CD4-positive, alpha-beta memory T cell (primary cell): ENCODE measurements at places on chromosomes 12 and 14.

DNA sequence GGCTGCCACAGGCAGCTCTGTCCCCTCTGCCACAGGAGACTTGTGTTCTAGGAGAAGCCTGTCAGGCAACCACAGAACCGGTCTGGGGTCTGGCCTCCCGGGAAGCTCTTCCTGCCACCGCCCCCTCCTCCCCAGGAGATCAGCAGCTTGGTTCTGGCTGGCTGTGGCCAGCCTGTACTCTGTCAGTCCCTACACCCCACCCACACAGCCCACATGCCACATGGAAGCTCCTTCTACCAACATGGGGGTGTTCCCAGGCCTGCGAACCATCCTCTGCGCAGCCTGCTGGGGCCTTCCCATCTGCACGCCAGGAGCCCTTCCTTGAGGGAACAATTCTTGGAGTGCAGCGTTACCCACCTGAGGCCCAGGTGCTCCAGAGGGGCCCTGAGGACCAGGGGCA lies 16.8 kb downstream of the TMEM106C start:
- no peak for DNase-seq

GRCh38 chr12:99809909-99810308 lies 162.4 kb downstream of the GARIN6 start:
- DNase-seq, result no peak

- no peak for DNase-seq
Measured at GRCh38 chr14:44099743-44100488, 407.2 kb downstream of the FSCB start.

- DNase-seq, result no peak
Measured at GRCh38 chr12:113290506-113290905, 44.4 kb downstream of the SLC8B1 start.

DNA sequence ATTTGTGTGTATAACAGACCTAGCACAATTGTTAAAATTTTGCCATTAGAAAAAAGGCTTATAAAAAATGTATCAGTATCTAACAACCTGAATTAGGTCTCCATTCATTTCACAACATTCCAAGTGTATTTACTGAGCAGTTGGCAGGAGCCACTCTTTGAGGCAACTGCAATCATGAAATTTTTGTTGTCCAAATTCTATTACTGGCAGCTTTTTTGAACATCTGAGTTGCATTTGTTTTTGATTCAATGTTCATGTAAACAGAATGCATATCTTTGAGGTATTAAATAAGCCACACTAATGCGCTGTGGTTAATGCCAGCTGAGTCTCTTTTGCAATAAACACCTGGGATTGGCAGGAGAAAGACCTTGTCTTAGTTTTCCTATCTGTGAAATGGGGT lies 8.7 kb downstream of the KITLG start:
- no peak for DNase-seq

GRCh38 chr12:105736498-105736897 lies 402.3 kb downstream of the NUAK1 start:
- DNase-seq, result no peak

GRCh38 chr14:58747181-58747580 lies 109.4 kb downstream of the DACT1 start:
- DNase-seq, result no peak

DNA sequence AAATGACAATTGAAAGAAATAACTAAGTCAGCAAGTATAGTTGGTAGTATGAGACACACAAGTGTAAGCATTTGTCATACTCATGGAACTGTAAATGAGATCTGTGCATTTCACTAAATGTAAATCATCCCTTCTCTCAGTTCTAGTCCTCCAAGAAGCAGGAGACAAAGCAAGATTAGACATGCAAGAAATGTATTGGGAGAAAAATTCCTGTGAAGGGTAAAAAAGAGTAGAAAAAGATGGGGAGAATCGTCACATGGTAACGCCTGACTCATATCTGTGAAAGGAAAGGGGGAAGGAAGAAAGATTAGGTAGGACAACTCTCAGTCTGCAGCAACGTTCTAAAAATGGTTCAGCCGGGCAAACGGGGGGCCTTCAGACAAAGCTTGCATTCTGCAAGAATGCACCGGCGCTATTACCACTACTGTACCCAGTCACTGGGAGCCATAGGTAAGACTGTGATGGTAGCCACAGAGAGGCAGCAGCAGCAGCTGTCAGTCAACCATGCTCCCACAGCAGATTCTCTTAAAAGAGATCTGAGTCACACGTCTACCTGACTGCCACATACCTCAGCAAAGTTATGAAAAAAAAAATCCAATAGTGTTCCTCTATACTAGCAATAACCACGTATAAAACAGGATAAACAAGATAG lies 18.0 kb upstream of the RFX4 start:
- DNase-seq, result no peak

- DNase-seq, result peak; percentile 87
Measured at GRCh38 chr12:89949457-89950195, 241.0 kb upstream of the ATP2B1 start.

GRCh38 chr12:5429741-5430557 lies 2.0 kb upstream of the NTF3 start:
- DNase-seq, result no peak

- DNase-seq, result no peak
Measured at GRCh38 chr14:97824218-97824617, 1027.0 kb downstream of the VRK1 start.

DNA sequence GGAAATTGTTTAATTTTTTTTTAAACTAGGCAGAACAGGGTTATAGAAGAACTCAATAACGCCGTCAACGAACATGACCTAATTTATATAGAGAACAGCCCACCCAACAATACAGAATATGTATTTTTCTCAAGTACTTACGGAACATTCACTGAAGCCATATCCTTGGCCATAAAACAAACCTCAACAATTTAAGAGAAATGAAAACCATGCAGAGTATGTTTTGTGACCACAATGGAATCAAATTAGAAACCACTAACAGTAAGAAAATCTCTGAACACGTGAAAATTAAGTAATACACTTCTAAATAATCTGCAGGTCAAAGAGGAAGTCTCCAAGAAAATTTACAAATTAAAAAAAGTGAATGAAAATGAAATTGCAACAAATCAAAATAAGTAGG lies 9.4 kb downstream of the SART3 start:
- no peak for DNase-seq

DNA sequence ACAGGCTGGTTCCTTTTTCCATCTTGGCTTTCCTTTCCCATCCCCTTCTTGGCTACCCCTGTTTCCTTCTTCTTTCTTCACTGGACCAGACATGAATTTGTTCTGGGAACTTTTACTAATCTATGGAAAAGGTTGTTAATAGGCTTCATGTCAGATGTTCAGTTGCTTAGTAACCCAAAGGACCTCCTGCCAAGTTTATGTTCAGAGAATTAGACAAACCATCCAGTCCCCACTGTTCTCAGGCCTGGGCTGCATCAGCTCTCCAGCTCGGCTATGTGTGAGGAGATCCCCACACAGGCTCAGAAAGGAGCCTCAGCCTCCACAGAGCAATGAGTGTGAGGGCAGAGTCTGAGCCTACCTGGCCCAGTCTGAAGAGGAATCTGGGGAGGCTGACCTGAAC lies 78.0 kb downstream of the AKAP6 start:
- no peak for DNase-seq

DNA sequence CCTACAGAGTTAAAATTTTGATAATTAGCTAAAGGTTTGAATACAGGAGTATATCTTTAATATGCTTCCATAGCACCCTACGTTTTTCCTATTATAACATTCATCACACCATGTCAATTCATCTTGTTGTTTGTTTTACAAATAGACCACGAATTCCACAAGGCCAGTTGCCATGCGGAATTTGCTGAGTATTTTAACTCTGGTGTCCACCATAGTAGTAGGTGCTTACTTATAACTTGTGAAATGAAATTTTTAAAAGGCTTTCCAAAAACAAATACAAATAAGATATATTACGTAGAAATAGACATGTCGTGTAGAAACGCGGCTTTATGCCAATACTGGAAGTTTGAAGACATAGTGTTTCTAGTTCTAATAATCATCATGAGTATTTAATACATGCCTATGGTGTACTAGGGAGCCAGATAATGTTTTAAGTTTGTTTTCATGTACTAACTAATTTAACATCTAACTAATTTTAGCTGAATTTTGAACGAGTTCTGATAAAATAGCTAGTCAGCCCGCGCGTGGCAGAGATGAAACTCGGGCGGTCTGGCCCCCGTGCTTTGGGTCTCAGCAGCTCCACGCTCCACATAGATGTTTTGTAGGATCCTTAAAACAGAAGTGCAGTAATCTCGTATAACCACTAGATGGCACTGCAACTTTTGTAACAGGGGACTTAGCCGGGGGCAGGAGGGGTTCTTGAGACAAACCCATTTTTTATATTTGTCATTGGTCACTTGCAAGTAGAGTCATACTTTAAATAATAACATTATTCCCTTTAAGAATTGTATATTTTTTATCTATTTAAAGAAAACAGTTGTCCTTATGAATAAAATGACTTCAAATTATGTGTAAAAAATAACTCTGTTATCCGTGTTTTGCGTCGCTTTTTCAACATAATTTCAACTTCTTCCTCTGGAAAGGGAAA lies 10.2 kb downstream of the CD69 start:
- DNase-seq, result peak; percentile 72

DNA sequence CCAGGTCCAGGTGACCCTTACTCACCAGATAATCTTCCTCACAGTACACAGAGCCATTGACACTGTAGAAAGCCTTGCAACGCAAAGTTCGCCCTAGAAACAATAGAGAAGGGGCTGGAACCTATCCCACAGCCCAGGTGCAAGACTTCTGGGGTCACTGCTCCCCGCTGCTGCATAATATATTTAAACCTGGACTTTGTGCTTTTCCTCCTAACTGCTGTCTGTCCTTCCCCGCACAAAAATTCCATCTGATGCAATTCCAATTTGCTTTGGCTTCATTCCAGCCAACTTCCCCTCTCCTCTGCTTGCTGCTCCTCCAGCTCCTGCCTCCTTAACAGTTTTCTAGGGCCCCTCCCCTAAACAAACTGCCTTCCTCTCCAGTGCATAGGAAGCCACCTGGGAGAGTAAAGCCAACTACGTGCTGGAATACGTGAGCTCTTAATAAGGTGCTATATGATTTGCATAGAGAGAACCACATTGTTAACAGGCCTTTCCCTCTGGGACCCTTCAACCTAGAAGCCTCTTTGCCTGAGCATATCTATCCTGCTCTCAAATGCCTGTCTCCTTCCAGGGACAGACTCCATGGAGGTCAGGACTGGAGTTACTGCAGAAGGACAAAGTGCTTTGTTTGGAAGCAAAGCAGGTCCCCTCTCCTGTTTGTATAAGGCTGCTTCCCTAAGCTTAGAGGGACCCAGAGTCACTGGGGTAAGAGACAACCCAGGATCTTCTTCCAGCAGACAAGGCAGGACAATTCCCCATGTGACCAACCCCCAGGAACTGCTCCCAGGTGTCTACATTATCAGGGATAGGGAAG lies 5.5 kb downstream of the AJUBA start:
- no peak for DNase-seq

- no peak for DNase-seq
Measured at GRCh38 chr12:131066886-131067490, 113.3 kb downstream of the ADGRD1 start.

GRCh38 chr12:122917507-122918121 lies 21.7 kb upstream of the VPS37B start:
- no peak for DNase-seq

DNA sequence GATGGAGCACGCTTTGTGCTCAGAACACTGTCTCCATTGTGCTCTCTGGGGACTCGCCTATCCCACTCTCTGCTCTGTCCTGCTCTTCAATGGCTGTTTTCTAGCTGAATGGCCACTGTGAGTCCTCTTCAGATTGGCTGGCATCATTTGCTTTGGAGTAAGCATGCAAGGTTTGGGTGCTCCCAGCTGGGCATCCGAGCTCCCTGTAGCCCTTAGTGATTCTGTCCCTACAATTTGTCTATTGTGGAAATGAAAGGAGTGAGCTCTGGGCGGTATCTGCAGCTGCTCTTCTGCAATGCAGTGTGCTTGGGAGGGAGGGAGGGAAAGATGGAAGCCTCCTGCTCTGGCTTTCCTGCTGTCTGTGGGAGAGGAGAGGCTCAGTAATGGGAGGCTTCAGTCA lies 84.8 kb downstream of the SMOC1 start:
- DNase-seq, result no peak

DNA sequence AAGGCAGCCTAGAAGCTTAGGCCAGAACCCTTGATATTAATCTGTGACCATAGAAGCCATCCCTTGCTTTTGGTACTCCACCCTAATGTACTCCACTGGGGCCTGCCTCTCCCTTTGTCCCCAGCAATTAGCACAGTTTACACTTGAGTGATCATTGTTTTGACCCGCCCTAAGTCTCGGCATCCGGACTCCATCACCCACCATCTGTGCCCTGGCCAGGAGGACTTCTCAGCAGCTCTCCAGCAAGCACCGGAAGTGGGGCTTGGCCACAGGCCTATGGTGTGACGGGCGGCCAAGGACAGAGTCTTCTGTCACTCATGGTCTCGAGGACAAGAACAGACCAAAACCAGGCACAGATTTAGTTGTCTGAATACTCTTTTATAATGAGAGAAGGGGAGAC lies 126.5 kb upstream of the NTF3 start:
- DNase-seq, result no peak

GRCh38 chr14:52313462-52313861 lies 650 bp upstream of the PTGER2 start:
- peak; percentile 32 for DNase-seq

GRCh38 chr12:53984901-53985691 lies at the start of gene HOXC10:
Gene HOXC10 (plus strand): TSS chr12:53985146. CDS start chr12:53985260, 114 bp downstream.
- no peak for DNase-seq

- no peak for DNase-seq
Measured at GRCh38 chr14:103543140-103543539, 14.1 kb downstream of the TRMT61A start.

- no peak for DNase-seq
Measured at GRCh38 chr14:53872681-53873089, 83.9 kb downstream of the BMP4 start.

- DNase-seq, result no peak
Measured at GRCh38 chr14:95418858-95419257, 97.6 kb downstream of the SYNE3 start.

DNA sequence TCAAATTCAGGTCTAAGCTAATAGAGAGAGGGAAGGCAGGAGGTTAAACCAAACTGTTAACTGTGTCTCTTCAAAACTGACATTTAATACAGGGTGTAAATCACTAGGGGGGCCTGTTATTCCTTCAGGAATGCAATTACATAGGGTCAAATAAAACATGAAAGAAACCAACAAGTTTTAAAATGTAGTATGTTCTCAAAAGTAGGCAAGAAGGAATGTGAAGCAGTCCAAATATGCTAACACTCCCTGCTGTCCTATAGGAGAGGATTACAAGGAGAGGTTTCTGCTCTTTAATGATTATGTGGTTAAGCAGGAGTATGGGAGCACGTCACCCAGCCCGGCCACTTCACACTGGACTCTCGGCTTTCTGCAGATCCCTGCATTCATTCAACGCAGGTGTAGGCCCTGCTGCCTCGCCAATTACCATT lies 42.5 kb upstream of the BMP4 start:
- DNase-seq, result no peak
